ENCODE measurements at places on chromosomes 11 and 22.

- H3K4me3 ChIP-seq: no peak overlapping the region
- H3K27ac ChIP-seq: no peak overlapping the region
- no peaks in the 10 kb centered on the region for H3K27me3 ChIP-seq
- H3K36me3 ChIP-seq: no peaks in the 10 kb centered on the region
- no peak for DNase-seq
Observed at GRCh38 chr11:113288286-113288863, 26.0 kb upstream of the TTC12 start.

GRCh38 chr22:32562401-32562800, 87.8 kb downstream of the FBXO7 start:
- no peak overlapping the region for H3K27ac ChIP-seq
- H3K27me3 ChIP-seq: no peaks in the 10 kb centered on the region
- no peaks in the 10 kb centered on the region for H3K36me3 ChIP-seq

- no peak overlapping the region for H3K27ac ChIP-seq
- no peaks in the 10 kb centered on the region for H3K27me3 ChIP-seq
- H3K4me3 ChIP-seq: no peak overlapping the region
- no peaks in the 10 kb centered on the region for H3K36me3 ChIP-seq
- DNase-seq: no peak
Observed at GRCh38 chr22:23121424-23121823, 20.4 kb downstream of the RSPH14 start.

DNA sequence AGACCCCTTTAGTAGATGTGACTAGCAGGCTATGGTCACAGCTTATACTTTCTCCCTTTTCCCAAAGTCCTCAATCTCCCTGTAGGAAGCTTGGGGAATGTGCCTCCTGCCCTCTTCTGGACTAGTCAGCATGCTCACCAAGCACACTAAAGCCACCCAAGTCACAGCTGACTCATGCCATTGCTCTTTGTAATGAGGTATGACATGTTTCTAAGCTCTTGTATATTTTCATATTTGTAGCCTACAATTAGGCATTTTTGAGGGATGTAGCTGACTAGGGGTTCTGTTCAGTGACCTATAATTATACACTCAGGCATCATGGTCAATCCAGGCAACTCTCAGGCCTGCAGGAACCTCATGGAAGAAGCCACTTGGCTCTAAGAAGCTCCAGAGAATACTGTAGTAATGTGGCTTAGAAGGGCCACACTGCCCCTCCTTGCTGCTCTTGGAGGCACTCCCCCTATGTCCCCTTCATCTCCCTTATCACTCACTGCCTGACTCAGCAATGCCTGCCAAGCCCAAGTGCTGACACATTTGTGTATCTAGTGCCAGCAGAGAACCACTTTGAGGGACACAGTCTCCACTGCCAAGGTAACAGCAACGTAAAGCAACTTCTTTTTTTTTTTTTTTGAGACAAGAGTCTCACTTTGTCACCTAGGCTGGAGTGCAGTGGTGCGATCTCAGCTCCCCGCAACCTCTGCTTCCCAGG, 86.2 kb downstream of the RPL27A start:
- H3K4me3 ChIP-seq: no peak overlapping the region
- H3K27ac ChIP-seq: peak overlapping the region; percentile 79
- H3K4me1 ChIP-seq: peaks cover 53% of the 10 kb centered on the region
- no peaks in the 10 kb centered on the region for H3K36me3 ChIP-seq
- DNase-seq: peak; percentile 87
- no peaks in the 10 kb centered on the region for H3K27me3 ChIP-seq

- H3K27me3 ChIP-seq: no peaks in the 10 kb centered on the region
- no peak overlapping the region for H3K4me3 ChIP-seq
- no peak for DNase-seq
- no peaks in the 10 kb centered on the region for H3K36me3 ChIP-seq
Observed at GRCh38 chr11:35357923-35358322, 61.4 kb downstream of the SLC1A2 start.

DNA sequence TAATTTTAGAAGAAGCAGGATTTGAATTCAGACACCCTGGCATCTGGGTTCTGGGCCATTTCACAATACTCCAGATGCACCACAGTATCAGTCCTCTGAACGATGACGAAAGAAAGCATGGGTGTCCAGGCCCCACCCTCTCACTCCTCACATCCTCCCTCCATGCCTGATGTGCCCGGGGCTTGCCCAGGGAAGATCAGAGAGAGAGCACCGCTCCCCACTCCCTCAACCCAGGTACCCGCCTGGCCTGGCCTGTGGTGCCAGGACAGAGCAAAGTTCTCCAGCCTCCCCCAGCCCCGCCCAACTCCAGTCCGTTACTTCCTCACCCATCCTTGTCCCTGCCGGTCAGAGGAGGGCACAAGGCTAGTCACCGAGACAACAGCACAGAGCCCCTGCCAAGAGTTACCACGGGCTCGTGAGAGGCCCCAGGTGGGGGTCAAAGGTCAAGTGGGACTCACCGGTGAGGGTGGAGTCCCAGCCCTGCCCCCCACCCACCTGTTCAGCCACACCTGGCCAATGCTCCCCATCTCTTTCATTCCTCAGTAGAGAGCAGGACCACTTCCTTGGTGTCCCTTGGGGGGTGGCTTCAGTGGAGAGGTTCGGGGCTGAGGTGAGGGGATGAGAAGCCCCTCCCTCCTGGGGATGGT, 8.1 kb downstream of the BCL9L start:
- H3K4me1 ChIP-seq: peaks cover 95% of the 10 kb centered on the region
- peak overlapping the region; percentile 97 for H3K27ac ChIP-seq
- H3K27me3 ChIP-seq: no peaks in the 10 kb centered on the region
- no peak overlapping the region for H3K4me3 ChIP-seq

DNA sequence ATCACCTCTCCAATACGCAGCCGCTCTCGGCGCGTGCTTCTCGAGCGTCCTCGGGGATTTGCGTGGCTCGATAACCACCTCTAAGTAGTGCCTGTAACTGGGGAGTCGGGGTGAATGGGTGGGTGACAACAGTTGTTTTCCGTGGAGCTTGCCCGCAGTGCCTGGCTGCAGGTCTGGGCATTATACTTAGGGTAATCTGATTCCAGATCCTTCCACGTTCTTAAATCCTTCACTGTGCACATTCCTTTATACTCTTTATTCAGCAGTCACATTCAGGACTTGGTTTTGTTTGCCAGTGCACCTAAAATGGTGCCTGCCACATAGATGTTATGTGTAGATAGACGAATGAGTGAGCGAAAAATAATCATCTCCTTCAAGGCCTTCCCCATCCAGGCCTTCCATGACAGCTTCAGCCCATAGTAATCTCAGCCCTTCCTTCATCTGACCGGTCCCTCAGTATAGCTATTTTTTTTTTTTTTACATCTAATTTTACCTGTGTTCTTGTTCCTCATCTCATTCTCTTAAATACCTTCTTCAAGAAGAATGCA, 602 bp downstream of the NAT10 start:
- peak overlapping the region; percentile 98 for H3K27ac ChIP-seq
- no peaks in the 10 kb centered on the region for H3K27me3 ChIP-seq
- DNase-seq: no peak
- H3K4me3 ChIP-seq: peak overlapping the region; percentile 99
- peaks cover 20% of the 10 kb centered on the region for H3K4me1 ChIP-seq
- peaks cover 27% of the 10 kb centered on the region for H3K36me3 ChIP-seq

DNA sequence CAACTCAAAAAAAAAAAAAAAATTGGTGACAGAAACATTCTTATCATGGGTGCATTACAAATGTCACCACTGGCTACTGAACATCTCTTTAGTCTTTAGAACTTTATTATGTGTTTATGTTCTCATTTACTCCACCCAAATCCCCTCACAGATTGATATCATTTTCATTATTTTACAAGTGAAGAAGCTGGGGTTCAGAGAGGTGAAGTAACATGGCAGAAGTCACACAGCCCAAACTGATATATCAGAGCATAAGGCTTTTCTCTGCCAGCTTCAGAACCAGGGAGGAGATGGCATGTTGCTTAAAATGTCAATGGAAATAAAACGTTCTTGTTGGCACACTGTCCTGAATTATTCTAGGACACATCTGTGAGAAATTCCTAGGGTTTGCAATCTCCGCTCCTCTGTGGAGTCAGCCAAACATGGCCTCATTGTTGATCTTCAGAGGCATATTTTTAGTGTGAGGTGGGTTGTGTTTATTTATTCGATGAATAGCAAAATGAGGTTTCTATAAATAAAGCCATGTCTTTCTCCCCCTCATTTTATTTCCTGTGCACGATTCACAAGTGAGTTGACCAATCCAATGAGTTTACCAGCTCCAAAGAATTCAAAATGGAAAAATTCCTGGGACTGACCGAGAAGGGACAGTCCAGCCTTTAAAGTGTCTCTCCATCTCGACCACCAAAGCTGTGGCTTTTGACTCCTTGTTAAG, 72.9 kb upstream of the ANO1 start:
- no peaks in the 10 kb centered on the region for H3K36me3 ChIP-seq
- H3K4me1 ChIP-seq: no peaks in the 10 kb centered on the region
- no peak overlapping the region for H3K4me3 ChIP-seq
- H3K27ac ChIP-seq: no peak overlapping the region
- H3K27me3 ChIP-seq: peaks cover 2% of the 10 kb centered on the region
- no peak for DNase-seq

DNA sequence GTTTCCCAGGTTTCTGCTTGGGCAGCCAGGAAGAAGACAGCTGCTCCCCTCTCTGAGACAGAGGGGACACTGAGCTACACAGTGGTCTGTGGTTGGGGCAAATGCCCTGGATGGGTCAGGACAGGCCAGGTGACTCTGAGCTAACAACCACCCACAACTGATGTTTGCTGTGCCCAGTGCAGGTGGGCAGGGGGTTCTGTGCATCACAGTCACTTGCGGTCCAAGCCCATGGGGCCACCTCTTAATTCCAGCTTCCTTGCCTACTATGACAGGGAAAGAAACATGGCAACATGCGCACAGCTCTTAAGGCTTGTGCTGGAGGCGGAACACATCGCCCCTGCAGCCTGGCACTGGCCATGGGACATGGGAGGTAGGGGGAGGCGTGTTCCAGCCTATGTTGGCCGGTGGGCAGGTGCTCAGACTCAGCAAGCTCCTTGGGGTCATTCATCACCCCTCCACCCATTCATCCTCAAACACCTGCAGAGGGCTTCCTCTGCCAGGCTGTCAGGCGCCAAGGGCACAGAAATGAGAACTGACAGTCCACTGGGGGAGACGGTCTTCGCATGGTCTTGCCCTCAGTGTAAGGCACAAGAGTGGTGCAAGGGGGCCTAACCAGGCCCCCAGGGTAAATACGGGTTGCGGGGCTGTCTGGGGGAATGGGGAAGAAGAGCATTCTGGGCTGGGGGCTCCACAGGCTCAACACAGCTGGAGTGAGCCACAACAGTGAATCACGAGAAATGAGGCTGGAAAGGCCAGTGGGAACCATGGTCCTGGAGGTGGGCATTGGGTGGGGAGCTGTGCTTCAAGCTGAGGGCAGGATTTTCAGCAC, 55.6 kb downstream of the ARFGAP3 start:
- H3K27me3 ChIP-seq: no peaks in the 10 kb centered on the region
- DNase-seq: peak; percentile 21
- peaks cover 92% of the 10 kb centered on the region for H3K36me3 ChIP-seq

- H3K4me3 ChIP-seq: no peak overlapping the region
- H3K4me1 ChIP-seq: no peaks in the 10 kb centered on the region
- no peaks in the 10 kb centered on the region for H3K36me3 ChIP-seq
- H3K27ac ChIP-seq: no peak overlapping the region
Observed at GRCh38 chr11:1255151-1255550, 32.3 kb downstream of the MUC5B start.

DNA sequence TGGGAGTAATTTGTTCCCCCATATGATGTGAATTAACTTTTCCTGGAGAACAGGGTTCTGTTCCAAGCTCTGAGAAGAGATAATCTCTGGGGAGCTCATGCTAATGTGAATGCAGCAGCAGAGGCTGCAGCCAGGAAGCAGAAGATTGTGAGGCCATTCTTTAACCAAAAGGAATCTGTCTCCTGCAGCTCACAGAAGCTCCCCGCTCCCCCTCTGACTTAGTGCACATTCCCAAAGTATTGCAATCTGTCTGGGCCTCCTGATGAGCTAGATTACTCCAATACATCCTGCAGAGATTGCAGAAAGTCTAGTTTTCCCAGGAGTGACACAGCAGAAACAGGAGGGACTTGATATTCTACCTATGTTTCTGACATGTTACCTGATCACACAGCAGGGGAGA, 420.6 kb upstream of the FAT3 start:
- no peak for DNase-seq
- H3K4me1 ChIP-seq: no peaks in the 10 kb centered on the region
- no peak overlapping the region for H3K4me3 ChIP-seq
- no peaks in the 10 kb centered on the region for H3K27me3 ChIP-seq
- H3K36me3 ChIP-seq: no peaks in the 10 kb centered on the region

- no peaks in the 10 kb centered on the region for H3K36me3 ChIP-seq
- peak; percentile 91 for DNase-seq
- peaks cover 7% of the 10 kb centered on the region for H3K4me1 ChIP-seq
- no peaks in the 10 kb centered on the region for H3K27me3 ChIP-seq
- H3K4me3 ChIP-seq: peak overlapping the region; percentile 35
Observed at GRCh38 chr11:47234669-47235100, 13.9 kb downstream of the ACP2 start.

GRCh38 chr11:125402435-125402834, 93.6 kb downstream of the FEZ1 start:
- H3K36me3 ChIP-seq: no peaks in the 10 kb centered on the region
- peaks cover 7% of the 10 kb centered on the region for H3K4me1 ChIP-seq
- no peak overlapping the region for H3K4me3 ChIP-seq
- H3K27me3 ChIP-seq: peaks cover 5% of the 10 kb centered on the region

GRCh38 chr22:26656891-26657851, at the start of gene MIAT:
Gene MIAT, plus strand, starts transcription at chr22:26657588.
- H3K36me3 ChIP-seq: no peaks in the 10 kb centered on the region
- no peak within 1 kb of the TSS for H3K27ac ChIP-seq

DNA sequence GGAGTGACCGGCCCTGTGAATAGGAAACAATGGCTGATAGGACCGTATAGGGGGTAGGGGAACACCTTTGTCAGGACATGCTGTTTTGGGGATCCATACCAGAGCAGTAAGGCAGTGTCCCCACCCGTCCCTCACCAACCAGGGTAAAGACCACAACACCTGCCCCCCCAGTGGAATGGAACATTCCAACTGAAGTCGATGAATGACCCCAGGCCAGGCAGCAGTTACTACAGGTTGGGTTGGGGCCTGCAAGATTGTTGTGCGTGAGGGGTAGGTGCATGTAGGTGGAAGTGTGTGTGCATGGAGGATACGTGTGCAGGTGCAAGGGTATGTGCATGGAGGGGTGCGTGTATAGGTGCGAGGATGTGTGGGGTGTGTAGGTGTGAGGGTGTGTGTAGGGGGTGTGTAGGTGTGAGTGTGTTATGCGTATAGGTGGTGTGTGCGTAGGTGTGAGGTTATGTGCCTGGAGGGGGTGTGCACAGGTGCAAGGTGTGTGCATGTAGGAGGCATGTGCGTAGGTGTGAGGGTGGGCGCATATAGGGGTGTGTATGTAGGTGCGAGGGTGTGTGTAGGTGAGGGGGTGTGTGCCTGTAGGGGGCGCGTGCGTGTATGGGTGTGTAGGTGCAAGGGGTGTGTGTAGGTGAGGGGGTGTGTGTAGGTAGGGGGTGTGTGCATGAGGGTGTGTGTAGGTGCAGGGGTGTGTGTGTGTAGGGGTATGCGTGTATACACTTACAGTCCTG, 32.9 kb downstream of the PISD start:
- H3K4me1 ChIP-seq: peaks cover 39% of the 10 kb centered on the region
- no peaks in the 10 kb centered on the region for H3K27me3 ChIP-seq
- no peak for DNase-seq
- H3K4me3 ChIP-seq: no peak overlapping the region

GRCh38 chr11:112724496-112724790, 236.8 kb upstream of the NCAM1 start:
- no peaks in the 10 kb centered on the region for H3K36me3 ChIP-seq
- no peak overlapping the region for H3K4me3 ChIP-seq
- no peaks in the 10 kb centered on the region for H3K4me1 ChIP-seq
- DNase-seq: no peak
